ENCODE measurements at places on chromosomes 16 and 17.
A peak's percentile ranks its signal among the peaks of the same experiment; 100 is the strongest.

GRCh38 chr16:67190041-67190440 lies at the start of gene EXOC3L1:
EXOC3L1 (minus strand) TSS chr16:67190136; CDS start chr16:67189676, 460 bp downstream.
- no peak for DNase-seq

- DNase-seq, result no peak
Measured at GRCh38 chr17:39622380-39623006, 4.3 kb upstream of the PPP1R1B start.

DNA sequence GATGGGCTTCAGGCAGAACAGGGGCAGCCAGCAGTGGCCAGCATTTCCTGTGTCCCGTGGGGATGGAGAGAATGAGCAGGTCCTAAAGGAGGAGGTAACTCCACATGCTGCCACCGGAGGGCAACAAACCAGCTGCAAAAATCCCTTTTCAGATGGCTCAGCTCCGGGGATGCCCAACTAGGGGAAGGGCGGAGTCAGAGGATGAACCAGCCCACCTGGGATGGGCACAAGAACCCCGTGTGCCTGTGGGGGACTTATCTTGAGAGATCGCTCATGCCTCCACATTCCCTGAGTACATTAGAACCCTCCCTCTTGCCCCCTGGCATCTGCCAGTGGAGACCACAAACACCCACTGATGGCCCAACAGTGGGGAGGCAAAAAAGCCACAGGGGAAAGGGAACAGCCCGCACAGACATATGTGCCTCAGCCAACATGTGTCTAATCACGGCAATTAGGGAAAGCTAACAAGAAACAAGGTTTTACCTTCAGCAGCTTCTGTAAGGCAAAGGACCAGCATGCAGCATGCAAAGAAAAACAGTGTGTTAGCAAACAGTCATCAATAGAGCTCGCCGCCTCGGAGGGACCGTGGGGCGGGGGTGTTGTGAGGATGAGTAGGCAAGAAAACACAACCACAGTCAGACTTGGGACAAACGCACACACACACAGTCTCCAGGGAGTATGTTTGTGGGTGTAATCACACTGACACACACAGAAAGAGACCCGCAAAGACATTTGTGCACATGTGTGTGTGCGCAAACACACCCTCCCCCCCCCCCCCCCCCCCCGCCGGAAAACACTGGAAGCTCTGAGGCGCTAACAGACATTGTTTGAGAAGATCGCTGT lies 64.0 kb downstream of the MYO18A start:
- DNase-seq, result peak; percentile 49

GRCh38 chr16:73066927-73067670 lies 19.2 kb upstream of the ZFHX3 start:
- peak; percentile 40 for DNase-seq

GRCh38 chr17:57667461-57667923 lies 77.6 kb downstream of the CCDC182 start:
- DNase-seq, result no peak

- no peak for DNase-seq
Measured at GRCh38 chr16:57840833-57841232, 38.5 kb upstream of the KIFC3 start.

DNA sequence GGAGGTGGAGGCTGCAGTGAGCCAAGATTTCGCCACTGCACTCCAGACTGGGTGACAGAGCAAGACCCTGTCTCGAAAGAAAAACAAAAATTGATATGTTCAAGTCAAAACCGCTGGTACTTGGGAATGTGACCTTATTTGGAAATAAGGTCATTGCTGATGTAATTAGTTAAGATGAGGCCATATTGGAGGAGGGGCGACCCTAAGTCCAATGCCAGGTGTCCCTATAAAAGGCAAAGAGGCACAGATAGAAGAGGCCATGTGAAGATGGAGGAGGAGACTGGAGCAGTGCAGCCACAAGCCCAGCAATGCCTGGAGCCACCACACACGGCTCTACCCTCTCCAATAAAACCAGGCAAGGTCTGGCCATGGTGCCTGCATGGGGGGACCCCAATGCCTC lies 50.8 kb upstream of the JPH3 start:
- no peak for DNase-seq

DNA sequence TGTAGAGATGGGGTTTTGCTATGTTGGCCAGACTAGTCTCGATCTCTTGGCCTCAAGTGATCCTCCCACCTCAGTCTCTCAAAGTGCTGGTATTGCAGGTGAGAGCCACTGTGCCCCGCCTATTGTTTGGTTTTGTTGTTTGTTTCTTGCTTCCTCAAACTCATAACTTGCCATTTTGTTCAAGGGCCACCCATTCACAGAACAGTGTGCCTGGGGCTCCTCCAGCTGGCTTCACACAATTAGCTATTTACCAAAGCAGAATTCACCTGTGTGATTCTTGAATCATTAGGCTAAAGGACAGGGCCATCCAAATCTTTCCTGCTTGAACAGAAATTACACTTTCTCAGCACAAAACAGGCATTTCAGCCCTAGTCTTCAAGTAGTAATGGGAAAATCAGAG lies 7.2 kb downstream of the ABHD15 start:
- no peak for DNase-seq

- no peak for DNase-seq
Measured at GRCh38 chr16:27441276-27441675, 39.3 kb downstream of the IL21R start.

GRCh38 chr17:45121055-45121454 lies 11.3 kb downstream of the PLCD3 start:
- DNase-seq, result no peak

DNA sequence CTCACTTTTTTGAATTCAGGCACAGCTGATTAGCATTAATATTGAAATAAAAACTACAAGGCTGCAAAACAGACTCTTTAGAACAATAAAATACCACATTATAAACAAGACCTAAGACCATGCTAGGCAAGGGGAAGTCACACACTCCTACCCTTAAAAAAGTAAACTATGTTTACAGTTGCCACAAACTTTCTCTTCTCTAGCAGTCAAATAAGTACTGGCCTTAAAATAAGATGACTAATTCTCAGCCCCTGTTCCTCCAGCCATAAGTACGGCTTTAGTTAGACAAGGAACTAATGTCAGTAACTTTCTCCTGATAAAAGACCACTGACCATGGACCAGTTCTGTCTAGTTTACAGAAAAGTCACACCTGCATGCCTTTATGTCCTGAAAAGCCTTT lies 19.5 kb upstream of the CPHXL start:
- no peak for DNase-seq

GRCh38 chr17:28343491-28343932 lies 8.0 kb downstream of the TNFAIP1 start:
- peak; percentile 55 for DNase-seq

DNA sequence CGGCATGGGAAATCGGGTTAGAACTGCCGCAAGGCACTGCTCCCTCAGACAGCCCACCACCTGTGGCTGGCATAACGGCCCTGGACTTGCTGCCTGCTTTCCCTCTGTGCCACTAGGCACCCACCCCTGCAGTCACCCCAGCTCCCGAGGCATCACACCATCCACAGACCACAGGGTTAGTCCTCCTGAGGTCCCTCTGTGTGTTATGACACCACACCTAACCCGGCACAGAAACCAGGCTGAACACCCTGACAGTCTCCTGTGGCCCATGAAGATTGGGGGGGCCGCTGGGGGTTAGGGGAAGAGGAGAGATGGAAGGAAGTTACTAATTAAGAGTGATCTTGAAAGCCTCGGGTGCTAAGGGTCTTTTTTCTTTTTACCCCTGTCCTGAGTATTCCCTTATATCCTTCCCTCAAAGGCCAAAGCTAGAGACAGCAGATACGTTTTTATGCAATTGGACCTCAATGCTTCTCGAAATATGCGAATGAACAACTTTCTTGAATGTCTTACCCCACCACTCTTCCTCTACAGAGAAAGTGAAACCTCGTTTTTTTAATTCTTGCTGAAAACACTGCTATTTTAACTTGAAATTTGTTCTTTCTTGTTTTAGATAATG lies 7.0 kb downstream of the CYTH1 start:
- no peak for DNase-seq

- peak; percentile 54 for DNase-seq
Measured at GRCh38 chr16:87635541-87636049, 33.3 kb downstream of the JPH3 start.

GRCh38 chr17:78325076-78325687 lies 34.7 kb downstream of the SOCS3 start:
- DNase-seq, result no peak

DNA sequence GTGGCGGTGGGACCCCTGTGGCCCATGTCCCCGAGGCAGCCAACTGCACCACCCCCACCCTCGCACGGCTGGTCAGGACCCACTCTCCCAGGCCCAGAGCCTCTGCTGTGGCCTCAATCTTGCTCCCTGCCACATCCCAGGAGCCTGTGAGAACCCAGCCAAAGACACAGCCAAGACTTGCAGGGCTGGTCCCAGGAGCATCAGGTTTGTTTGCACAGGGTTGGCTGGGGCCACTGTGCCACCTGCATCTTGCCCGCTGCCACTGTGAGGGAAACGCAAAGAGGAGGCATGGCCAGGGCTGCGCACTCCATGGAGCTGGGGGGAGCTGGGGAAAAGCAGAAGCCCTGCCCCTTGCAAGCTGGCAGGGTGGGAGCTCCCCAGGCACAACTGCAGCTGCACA lies 92.5 kb downstream of the SSH2 start:
- no peak for DNase-seq

- DNase-seq, result no peak
Measured at GRCh38 chr17:9985646-9986045, 80.6 kb upstream of the RCVRN start.

DNA sequence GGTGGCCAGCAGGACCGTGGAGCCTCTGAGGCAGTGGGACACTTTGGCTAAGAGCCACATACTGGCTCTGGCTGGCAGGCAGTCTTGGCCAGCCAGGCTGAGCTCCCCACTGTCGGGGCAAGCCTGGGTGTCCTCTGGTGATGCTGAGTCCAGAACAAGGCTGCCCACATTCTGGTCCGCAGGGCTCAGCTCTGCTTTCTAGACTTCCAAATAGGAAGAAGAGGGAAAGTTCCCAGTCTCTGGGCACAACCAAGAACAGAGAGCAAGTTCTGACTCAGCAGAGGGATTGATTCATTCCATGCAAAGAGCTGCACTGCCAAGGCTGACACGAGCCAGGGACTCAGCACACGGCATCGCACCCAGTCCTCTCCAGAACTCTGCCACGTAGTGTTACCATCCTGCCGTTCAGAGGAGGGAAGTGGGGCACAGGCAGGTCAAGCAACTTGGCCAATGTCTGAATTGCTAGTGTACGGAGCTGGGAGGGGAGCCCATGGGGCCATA lies 58.9 kb downstream of the NOS2 start:
- peak; percentile 27 for DNase-seq

DNA sequence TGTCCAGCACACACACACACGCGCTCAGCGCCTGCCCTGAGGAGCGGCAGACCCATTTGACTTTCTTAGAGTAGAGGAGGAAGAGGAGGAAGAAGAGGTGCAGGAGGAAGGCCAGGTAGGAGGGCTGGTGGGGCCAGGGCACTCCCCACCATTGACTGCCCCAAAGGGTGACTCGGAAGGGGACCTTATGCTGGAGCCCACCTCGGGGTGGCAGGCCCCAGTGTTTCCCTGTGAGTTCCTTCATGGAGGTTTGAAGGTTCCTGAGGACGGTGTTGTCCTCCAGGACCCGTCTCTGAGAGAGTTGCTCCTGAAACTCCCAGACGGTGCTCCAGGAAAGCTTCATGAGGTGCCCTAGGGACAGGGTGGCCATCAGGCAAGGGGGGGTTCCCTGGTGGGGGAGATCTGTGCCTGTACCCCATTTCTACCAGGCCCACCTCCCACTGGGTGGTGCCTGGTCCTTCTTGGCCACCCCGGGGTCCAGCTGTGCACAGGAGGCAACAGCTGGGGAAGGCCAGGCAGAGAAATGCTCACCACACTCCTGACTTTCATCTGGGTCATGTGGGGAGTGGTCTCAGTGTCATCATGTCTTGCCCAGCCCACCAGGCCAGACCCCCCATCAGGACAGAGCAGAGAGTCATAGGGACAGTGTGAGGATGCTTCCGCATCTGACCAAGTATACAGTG lies 89.5 kb downstream of the TNFRSF13B start:
- DNase-seq, result no peak

GRCh38 chr16:47644166-47644565 lies 183.0 kb downstream of the PHKB start:
- peak; percentile 52 for DNase-seq

DNA sequence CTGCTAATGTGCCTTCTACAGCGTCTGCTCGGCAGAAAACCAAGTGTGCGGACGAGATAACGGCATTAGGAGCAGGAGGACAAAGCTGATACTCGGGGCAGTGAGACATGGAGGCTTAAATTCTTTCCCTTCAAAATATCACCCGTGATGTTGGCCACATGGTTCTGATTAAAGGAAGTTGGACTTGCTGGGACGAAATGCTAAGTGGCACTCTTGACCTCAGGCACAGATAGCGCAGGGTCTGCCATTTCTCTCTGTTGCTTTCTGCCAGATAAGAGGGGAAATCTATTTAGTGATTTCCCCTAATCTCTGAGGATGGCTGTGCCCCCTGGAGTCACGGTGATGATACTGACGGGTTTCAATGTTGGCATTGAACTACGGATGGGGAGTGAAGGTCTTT lies 509.6 kb upstream of the EEF2KMT start:
- DNase-seq, result no peak

DNA sequence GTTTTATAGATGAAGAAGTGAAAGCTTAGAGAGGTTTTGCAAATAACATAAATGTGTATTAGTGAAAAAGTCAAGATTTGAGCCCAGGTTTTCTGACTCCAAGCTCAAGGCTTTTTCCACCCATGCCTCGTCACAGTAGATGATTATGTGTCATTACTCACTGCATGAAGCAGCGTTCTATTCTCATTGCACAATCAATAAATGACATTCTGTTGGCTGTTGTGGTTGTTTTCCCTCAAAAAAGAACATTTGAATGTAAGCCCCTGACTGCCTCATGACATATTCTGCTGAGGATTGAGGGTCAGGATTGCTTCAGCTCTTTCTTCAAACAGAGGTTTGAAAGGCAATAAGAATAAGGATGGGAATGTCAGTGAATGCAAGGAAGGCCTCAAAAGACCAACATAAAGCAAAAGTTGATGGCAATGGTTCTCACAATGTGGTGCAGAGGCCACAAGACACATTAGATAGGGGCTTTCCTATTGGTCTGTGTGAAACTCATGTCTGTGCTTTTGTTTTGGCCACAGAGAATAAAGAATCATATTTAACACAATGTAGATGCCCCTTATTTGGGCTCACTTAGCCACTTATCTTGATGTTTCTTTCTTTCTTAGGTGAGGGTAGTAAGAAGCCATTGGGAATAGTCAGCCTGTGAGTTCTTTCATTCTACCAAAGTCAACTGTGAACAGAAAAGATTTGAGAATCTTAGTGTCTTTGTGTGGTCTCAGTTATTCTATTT lies 5.4 kb upstream of the MMD start:
- DNase-seq, result peak; percentile 62

Data from epithelial cell of esophagus (primary cell).